Thyroid gland (tissue), 4 donors: ENCODE measurements at places on chromosomes 16 and 17. TPM values are rescaled to one million over a fixed set of nuclear protein-coding genes. Genes with fewer than 3 reads are reported as not detected.

DNA sequence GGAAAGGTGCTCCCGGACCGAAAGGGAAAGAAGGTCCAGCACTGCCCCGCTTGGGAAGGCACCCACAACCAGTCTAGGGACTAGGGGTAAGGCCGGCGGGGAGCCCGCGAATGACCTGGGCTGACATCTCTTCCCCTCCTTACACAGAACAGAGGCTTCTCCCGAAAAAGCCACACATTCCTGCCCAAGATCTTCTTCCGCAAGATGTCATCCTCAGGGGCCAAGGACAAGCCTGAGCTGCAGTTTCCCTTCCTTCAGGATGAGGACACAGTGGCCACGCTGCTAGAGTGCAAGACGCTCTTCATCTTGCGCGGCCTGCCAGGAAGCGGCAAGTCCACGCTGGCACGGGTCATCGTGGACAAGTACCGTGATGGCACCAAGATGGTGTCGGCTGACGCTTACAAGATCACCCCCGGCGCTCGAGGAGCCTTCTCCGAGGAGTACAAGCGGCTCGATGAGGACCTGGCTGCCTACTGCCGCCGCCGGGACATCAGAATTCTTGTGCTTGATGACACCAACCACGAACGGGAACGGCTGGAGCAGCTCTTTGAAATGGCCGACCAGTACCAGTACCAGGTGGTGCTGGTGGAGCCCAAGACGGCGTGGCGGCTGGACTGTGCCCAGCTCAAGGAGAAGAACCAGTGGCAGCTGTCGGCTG, 1.5 kb downstream of the CNP start:
- DNase-seq = no peak

KRTAP3-2 gene
- not detected for total RNA-seq

DNA sequence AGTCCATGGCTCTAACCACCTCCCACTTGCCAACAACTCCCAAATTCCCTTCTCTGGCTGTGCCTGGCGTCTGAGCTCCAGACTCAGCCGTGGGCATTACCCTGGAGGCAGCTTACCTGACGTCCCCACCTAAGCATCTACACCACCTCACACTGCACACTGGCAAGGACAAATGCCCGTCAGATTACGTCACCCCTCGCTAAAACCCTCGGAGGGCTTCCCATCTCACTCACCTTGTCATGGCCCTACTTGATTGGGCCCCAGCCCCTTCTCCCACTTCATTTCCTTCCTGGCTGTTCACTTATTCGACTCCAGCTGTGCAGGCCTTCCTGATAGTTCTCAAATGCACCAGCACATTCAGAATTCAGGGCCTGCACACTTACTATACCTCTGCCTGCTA, 13.4 kb downstream of the ALOXE3 start:
- DNase-seq = no peak

GRCh38 chr16:66373667-66374066, 7.2 kb downstream of the CDH5 start:
- no peak for DNase-seq

TMEM98 gene
- 57.0 TPM for total RNA-seq

DNA sequence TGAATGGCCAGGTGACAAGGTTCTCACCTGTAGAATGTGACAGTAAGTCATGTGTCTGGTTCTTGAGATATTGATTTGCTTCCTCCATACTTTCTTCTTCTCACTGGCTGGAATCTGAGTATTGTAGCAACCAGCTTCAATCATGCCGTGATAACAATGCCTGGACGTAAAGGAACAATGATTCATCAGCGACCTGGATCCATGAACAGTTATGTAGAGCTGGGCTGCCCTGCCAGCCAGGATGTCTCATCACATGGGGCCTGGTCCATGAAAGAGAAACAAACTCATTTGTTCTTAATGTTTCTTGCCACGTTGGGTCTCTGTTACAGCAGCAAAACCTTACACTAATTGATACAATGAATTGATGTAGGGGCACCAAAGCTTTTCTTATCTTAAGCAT, 627.2 kb downstream of the TOX3 start:
- no peak for DNase-seq

- no peak for DNase-seq
These were observed 81.7 kb downstream of the IRX5 start for GRCh38 chr16:55012362-55012761.

GRCh38 chr16:30382111-30382881, at the start of gene SEPTIN1:
Gene SEPTIN1, minus strand, starts transcription at chr16:30382561. Its CDS starts 19 bp downstream, at chr16:30382542.
- DNase-seq = no peak

DNA sequence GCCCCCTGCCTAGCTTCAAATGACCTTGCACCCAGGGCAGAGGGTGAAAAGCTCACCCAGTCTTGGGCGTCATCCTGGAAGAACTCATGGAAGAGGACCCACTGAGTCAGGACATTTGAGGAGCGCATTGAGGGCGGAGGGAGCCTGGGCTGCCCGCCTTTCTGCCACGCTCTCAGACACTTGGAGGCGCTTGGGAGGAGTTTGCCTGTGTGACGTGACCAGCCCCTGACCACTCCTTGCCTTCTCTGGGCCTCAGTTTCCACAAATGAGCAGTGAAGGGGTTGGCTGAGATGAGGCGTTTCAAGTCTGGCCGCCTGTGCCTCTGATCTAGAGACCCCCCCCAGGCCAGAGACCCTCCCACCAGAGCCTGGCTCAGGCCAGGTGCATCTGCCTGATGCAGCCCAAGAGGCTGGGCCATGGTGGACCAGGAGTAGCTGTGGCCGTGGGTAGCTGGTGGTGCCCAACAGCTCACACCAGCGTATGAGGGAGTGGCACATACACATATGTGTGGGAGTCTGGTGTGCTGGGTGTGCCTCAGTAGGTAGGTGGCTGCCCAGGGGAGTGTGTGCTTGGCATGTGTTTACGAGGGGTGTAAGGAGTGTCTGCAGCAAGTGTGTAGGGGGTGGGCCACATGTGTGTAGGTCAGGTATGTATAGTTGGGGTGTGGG, 80.2 kb upstream of the TOB1 start:
- DNase-seq = no peak

DNA sequence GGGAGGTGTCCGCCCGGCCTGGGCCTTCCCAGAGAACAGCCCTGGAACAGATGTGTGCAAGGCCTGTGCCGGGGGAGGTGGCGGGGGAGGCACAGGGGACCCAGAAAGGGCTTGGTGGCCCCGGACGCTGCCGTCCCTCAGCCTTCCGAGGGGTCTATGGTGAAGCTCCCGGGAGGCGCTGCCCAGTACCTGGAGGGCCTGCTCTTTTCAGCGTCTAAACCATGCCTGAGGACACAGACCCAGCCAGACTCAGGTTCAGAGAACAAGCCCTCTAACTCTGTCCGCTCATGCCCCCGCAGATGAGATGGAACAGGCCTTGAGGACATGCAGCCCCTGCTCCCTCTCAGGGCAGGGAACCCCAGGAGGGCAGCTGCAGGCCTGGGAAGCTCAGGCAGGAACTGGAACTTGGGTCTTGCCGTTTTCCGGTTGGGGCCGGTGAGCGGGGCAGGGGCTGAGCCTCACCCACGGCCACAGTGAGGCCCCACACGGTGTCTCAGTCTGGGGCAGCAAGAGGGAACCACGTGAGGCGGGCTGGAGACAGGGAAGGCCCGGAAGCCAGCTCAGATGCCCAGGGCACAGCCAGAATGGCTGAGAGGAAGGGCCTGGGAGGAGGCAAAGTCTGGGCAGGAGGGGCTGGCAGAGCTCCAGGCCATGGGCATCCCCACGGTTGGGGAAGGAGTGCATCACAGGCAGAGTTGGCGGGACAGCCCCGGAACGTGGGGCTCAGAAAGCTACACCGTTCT, 12.5 kb downstream of the SLC16A3 start:
- DNase-seq = peak; percentile 91

ASIC2 gene
- not detected for total RNA-seq

ABAT gene
- 53.7 TPM for total RNA-seq

TBC1D26 gene
- not detected for total RNA-seq

DNA sequence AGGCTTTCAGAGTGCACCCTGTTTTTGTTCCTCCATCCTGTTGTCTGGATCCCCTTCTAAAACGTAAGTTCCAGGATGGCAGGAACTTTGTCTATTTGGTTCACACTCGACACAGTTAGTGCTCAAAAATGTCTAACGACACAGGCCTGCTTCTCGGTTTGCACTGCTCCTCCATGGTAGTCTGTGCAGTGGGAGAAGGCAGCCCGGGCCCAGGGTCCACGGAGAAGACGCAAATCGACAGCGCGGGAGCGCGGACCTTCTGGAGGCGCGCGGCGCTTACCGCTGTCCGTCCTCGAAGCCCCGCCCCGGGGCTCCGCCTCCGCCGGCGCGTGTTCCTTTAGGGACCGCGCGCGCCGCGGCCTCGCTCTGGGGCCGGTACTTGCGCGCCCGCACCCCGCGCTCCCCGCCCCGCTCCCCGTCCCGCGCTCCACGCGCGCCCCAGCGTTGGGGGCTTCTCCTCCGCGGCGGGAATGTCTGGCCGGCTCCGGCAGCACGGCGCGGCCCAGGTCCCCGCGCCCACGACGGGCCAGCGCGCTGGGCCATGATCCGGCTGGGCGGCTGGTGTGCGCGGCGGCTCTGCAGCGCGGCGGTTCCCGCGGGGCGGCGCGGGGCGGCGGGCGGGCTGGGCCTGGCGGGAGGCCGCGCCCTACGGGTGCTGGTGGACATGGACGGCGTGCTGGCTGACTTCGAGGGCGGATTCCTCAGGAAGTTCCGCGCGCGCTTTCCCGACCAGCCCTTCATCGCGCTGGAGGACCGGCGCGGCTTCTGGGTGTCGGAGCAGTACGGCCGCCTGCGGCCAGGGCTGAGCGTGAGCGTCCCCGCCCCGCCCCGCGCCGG, at the start of gene NT5M:
Gene NT5M (plus strand): TSS at position 364 of the 837 bp plus-strand sequence. CDS start 178 bp downstream, at position 542.
- DNase-seq = peak; percentile 75

TERB1 gene
- total RNA-seq = not detected

DNA sequence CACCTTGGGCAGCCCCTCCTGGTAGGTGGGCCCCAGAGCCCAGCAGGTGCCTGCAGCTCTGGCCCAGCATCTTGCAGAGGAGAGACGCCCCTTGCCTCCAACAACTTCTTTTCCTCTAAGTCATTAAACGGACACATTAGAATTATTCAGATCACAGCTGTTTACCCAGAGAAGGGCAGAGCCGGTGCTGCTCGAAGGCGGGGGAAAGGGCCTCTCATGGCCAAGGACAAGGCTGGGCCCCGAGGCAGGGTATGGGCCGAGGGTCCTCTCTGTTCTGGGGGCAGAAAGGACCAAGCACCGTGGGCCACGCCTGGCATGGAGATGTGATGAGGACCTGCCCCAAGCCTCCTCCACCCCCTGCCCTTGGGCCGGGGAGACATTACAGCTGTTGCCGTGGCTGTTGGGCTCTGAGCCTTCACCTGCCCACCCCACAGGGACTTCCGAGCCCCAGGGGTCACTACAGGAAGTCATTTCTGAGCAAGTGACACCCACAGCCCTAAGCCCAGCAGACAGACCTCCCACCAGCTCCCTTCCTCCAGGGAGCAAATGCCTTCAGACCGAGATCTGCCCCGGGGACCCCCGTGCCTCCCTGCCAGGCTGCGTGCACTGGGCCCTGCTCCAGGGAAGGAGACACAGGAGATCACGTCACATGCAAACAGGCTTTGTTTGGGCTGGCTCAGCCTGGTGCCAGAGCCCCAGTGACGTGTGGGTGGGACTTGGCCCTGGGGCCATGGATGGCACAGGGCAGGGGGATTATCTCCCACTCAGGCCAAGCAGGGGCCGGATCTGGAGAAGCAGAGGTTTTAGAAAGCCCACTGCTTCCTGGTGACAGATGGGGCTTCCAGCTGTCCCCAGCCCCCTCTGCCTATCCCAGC, 699 bp upstream of the PVALEF start:
- peak; percentile 31 for DNase-seq

DNA sequence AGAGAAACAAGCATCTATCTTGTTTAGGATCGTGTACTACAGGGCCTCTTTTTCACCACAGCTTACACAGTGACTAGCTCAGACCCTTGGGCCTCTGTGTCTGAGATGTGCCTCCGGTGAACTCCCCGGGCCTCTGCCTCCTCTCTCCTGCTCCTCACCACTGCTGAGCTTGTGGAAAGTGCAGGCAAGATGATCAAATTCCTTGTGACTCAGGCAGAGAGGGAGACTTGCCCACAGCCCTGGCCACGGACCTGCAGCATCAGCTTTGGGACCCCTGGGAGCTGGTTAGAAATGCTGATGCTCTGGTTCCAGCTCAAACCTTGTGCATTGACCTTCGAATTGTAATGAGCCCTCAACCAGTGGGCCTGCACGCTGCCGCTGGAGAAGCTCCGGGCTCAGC, 79.8 kb downstream of the ZDHHC7 start:
- no peak for DNase-seq
